ELF-1 (cell line): ENCODE measurements at places on chromosomes 13 and 19.
A peak's percentile ranks its signal among the peaks of the same experiment; 100 is the strongest.

DNA sequence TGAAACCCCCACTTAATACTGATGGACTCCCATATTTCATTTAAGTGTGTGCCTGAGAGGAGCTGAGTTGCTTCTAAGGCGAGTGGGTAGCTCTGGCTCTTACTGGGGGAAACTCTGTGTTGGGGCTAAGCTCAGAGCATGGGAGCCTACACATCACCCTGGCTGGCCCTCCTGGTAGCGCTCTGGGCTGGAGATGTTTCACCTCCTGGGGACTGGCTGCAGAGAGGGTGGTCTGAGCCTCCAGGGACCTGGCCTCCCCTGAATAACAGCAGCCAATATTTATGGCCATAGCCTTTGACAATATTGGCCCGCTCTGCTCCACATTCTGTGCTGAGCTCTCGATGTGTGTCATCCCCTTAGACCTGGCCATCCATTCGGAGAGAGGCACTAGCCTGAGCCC lies 316.5 kb downstream of the ZNF536 start:
- no peak for DNase-seq

- DNase-seq: no peak
Measured at GRCh38 chr13:99393791-99394735, 86.9 kb upstream of the GPR183 start.

DNA sequence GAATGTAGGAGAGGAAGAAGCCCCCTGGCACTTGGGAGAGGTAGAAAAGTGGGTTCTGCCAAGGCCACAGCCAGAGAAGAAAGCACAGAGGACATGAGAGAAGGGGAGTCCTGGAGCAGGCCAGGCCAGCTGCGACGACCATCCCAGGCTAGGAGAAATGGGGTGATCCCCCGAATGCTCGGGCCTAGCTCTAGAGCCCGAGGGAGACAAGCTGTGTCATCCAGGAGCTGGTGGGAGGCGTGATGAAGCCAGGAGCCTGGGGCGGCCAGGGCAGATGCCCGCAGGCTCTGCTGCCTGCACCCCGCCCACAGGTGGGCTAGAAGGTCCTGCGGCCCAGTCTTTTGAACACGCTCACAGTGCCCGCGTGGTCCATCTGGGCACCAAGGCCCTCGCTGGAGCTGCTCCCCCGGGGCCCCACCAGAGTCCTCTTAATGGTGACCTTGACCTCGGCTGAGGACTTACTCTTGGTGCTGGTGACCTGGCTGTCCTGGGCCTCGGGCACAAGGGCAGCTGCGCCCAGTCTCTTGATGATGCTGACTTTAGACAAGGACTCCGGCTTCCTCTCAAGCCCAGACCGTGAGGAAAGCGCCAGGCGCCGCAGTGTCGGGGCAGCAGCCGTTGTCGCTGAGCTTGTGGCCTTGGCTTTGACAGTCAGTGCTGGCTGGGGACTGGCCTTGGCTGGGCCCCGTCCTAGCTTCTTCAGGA lies 26.5 kb downstream of the C19orf47 start:
- DNase-seq: no peak

DNA sequence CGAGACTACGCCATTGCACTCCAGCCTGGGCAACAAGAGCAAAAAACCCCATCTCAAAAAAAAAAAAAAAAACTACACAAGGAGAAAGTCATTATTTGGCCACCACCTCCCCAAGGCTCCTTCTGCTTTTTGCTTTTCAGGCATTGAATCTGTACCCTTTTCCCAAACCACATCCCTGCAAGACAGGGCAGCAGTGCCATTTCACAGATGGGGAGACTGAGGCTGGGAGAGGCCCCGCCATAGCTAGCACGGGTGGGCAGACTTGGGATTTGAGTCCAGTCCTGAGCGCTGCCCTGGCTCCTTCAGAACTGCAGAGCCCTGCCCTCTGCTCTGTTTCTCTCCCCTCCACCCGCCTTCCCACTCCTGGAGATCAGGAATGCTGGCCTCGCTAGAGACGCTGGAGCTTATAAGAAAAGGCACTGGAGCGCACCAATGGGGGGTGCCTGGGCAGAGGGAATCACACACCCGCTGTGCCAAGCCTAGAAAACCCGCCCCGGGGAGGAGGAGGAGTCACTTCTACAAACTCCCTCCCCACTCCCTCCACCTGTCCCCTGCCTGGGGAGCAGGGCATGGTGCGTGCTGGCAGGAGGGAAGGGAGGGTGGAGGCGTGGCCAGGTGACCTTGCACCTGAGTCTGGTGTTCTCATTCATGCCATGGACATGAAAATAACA lies 17.6 kb downstream of the TJP3 start:
- peak; percentile 81 for DNase-seq

DNA sequence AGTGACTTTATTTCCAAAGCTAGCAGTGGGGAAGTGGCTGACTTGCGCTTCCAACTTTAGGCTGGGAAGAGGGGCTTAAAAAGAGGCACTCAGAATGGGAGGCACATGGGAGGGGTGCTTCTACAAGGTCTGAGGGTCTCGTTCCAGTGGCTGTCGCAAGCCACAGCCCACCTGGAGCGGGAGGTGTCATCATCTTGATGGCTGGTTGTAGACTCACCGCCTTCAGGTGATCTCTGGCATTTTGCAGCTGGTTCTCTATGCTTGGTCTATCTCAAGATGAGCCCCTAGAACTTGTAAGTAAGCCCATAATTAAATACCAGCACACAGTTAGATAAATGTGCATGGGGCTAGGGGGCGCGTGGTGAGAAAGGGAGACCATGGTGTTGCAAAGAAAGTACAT lies 9.2 kb downstream of the TEX29 start:
- DNase-seq: no peak

GRCh38 chr19:13056052-13056660 lies 46.5 kb downstream of the LYL1 start:
- DNase-seq: peak; percentile 85

DNA sequence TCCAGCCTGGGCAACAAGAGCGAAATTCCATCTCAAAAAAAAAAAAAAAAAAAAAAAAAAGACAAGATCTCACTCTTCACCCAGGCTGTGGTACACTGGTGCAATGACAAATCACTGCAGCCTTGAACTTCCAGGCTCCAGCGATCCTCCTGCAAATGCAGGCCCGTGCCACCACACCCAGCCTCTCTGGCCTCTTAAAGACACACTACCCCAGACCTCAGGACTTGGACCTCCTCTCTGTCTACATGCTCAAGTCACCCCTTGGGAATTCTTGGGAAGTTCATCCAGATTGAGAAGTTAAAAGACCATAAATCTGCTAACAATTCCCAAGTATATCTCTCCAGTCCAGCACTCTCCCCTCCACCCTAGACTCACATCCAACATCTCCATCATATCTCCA lies 10.6 kb upstream of the HIPK4 start:
- DNase-seq: no peak

GRCh38 chr19:28409859-28410258 lies 803.1 kb downstream of the UQCRFS1 start:
- DNase-seq: no peak

GRCh38 chr19:18712981-18713380 lies 29.5 kb downstream of the CRTC1 start:
- peak; percentile 52 for DNase-seq

DNA sequence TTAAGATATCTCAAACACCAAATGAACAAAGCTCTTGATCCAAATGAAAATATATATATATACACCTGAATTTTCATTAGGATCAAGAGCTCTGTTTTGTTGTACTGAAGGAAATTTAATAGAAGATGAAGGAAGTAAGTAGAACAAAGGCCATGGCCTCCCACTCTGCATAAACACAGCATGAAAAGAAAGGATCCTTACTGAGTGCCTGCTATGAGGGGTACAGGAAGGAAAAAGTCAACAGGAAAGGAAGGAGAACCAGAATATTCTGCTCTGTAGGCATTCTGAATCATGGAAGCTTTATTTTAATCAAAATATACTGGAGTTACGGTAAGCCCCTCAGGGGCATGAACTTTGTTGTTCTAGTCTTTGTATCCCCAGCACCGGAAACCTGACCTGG lies 22.1 kb downstream of the TMTC4 start:
- DNase-seq: no peak

- DNase-seq: no peak
Measured at GRCh38 chr19:18418029-18418482, 1.1 kb upstream of the SSBP4 start.

DNA sequence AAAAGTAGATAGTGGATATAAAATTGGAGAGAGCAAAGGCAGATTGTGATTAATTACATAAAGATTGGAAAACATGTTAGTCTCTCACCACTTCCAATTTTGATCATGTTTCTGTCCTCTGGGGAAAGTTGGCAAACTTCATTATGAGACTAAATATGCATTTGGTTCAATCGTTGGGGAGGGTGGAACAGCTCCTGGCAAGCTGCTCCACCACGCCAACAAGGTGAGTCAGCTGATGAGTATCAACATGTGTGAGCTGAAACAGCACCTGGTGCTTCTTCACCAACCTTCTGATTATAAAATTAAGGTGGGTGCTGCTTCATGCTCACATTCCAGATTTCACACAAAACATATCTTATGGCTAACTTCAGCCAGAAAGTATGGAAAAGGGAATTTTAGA lies 1784.6 kb downstream of the SLITRK5 start:
- DNase-seq: no peak

GRCh38 chr13:58318495-58319167 lies 687.1 kb downstream of the PCDH17 start:
- peak; percentile 61 for DNase-seq

GRCh38 chr13:42345367-42345766 lies 73.4 kb downstream of the AKAP11 start:
- no peak for DNase-seq

- DNase-seq: no peak
Measured at GRCh38 chr13:90201676-90202460, 1145.6 kb upstream of the MIR17HG start.
